Activated naive CD8-positive, alpha-beta T cell treated with anti-CD3 and anti-CD28 coated beads for 36 hours (primary cell): ENCODE measurements at places on chromosomes 4 and X.

- no peak for DNase-seq
These were observed 29.5 kb downstream of the TMPRSS11A start for GRCh38 chr4:67933755-67934154.

DNA sequence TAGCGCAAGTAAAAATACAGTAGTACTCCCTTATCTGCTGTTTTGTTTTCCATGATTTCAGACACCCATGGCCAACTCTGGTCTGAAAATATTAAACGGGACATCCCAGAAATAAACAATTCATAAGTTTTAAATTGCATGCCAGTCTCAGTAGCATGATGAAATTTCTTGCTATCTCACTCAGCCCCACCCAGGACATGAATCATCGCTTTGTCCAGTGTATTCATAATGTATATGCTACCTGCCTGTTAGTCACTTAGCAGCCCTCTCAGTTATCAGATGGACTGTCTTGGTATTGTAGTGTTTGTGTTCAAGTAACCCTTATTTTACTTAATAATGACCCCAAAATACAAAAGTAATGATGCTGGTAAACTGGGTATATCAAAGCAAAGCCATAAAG lies 158.2 kb upstream of the DDIT4L start:
- no peak for DNase-seq

DNA sequence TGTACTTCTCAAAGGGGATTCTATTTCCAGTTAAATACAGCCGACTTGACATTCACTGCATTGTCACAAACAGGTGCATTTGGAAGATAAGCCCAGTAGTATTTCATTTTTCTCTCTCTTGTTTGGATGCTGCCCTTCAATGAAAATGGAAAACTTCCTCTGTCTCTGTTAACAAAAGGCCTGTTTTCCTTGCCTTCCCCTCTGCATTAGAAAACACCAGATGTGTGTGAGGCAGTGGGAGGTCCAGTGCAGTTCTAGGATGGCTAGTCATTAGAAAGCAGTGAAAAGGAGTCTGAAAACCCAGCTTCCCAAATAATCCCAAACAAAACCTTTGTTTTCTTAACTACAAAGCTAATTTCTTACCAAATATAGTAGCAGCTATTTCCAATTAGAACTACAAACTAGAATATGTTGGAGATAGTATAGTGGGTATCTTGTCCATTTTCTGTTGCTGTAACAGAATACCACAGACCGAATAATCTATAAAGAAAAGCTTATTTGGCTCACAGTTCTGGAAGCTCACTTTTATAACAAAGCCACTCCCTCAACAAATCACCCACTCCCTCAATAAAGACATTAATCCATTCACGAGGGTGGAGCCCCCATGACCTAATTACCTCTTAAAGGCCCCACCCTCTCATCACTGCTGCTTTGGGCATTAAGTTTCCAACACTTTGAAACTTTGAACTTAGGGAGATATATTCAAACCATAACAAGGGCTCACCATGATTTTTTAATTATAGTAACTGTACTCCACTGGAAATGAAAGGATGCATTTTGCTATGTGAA lies 452.1 kb upstream of the RPS6KA3 start:
- no peak for DNase-seq

GRCh38 chr4:114879916-114880669 lies 233.3 kb downstream of the NDST4 start:
- no peak for DNase-seq

GRCh38 chr4:181146051-181146450 lies 1097.2 kb upstream of the TENM3 start:
- DNase-seq, result no peak

- DNase-seq, result no peak
These were observed 58.7 kb downstream of the NBDY start for GRCh38 chrX:56787734-56788152.

DNA sequence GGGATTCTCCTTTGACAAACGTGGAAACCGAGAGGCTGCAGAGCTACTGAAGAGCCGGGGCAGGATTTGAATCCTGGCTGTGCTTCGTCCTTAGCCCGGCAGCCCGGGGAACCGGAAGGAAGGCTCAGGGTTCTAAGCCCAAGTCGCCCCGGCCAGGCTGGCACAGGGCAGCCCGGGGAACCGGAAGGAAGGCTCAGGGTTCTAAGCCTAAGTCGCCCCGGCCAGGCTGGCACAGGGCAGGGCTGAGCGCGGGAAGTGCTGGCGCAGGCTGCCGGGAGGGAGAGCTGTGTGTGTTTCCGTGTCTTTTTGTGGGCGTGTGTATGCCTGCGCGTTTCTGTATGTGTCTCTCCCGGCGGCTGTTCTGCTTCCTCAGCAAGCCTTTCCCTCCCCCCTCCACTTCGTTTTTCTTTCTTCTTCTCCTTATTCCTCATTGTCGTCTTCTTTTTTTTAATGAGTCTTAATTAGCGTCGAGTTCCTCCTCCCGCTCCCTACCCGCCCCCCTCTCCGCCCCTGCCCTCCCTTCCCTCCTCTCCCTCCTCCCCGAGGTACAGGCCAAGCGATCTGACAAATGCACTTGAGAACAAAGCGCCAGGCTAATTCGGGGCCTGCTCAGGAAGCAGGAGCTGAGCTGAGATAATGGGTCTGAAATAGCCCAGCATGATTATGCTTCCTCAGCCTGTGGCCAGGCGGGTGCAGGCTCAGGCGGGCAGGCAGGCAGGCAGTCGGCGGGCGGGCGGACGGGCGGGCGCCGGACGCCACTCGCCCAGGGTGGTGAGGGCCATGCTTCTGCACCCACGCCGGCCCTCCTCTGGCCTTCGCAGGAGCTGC lies 65.9 kb downstream of the EFNB1 start:
- peak; percentile 2 for DNase-seq

DNA sequence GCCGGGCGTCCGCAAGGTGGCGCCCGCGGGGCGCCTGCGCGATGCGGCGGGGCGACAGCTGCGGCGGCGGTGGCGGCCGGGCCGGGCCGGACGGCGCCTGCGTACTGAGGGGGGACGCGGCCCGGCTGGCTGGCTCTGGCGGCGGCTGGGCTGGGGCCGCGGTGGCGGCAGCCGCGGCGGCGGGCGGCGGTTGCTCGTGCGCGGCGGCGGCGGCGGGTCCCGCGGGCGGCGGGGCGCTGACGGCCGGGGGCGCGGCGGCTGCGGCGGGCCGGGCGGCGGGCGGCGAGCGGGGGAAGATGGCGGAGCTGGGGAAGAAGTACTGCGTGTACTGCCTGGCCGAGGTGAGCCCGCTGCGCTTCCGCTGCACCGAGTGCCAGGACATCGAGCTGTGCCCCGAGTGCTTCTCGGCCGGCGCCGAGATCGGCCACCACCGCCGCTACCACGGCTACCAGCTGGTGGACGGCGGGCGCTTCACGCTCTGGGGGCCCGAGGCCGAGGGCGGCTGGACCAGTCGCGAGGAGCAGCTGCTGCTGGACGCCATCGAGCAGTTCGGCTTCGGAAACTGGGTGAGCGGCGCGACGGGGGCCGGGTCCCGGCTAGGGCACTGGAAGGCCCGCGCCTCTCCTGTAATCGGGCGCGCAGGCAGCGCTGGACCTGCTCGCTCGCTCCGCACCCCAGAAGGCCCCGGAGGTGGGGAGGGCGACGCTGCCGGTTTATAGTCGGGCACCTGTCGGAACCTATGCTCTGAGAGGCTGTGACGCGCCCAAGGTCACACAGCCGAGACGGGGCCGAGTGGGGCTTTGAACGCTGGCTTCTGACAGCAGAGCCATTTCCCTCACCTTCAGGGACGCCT lies at the start of gene TADA2B:
TSS of gene TADA2B (plus strand) at position 89 of the 853 bp plus-strand sequence. CDS start at position 297, 208 bp downstream.
- peak; percentile 57 for DNase-seq

DNA sequence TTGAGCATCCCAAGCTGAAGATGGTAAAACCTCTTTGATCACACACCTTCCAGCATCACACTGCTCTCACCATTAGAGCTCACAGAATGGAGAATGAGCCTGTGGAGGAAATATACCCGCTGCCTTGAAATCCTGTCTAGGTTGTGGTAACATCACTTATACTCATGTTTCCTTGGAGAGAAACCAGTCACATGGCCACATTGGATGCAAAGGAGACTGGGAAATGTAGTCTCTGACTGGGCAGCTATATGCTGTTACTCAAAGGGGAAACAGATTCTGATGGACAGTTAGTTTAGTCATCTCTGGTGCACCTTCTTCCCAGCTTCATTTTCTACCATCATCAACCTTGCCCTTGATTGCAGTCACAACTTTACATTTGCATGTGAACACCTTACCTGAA lies 286.3 kb downstream of the ANKRD50 start:
- no peak for DNase-seq

- no peak for DNase-seq
These were observed 138.3 kb upstream of the PUDP start for GRCh38 chrX:7286168-7286837.

DNA sequence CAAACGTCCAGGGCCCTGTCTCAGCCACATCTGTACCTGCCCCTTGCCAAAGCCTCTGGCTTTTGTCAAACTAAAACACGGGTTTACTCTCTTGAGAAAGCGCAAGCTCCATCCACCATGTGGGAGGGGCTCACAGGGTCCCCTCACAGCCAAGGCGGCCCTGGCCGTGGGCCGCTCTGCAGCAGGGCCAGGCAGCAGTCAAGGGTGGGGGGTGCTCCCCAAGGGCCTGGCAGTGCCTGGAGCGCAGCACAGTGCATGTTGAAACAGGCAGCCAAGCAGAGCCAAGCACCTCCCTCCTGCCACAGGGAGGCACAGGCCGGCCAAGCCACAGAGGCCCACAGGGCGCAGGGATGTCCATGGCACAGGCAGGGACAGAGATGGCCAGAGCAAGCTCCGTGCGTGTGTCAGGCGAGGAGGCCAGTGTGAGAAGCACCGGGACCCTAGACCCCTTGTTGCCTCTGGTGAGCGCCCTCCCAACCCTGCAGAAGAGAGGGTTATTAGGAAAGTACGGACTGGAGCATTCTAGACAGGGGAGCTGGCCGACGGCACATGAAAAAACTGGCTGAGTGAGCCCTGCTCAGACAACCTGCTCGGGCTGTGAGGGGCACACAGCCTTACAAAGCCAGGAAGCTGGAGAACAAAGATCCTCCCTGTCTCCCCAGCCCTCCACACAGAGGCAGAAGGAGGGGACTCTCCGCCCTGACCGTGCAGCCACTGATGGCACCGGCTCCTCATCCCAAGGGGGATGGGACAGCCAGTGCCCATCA lies 39.0 kb downstream of the FAM53A start:
- no peak for DNase-seq

GRCh38 chr4:17687237-17687857 lies 72.9 kb downstream of the MED28 start:
- no peak for DNase-seq

- peak; percentile 9 for DNase-seq
These were observed 4.8 kb upstream of the CXCL13 start for GRCh38 chr4:77600521-77601451.
